ENCODE measurements at places on chromosomes 4 and X.

- no peak for DNase-seq
Measured at GRCh38 chr4:8153441-8153840, 5.2 kb downstream of the ABLIM2 start.

- no peak for DNase-seq
Measured at GRCh38 chrX:54479136-54480111, 16.6 kb downstream of the FGD1 start.

GRCh38 chrX:127879585-127879984 is 172.6 kb downstream of the ACTRT1 start:
- DNase-seq: no peak

DNA sequence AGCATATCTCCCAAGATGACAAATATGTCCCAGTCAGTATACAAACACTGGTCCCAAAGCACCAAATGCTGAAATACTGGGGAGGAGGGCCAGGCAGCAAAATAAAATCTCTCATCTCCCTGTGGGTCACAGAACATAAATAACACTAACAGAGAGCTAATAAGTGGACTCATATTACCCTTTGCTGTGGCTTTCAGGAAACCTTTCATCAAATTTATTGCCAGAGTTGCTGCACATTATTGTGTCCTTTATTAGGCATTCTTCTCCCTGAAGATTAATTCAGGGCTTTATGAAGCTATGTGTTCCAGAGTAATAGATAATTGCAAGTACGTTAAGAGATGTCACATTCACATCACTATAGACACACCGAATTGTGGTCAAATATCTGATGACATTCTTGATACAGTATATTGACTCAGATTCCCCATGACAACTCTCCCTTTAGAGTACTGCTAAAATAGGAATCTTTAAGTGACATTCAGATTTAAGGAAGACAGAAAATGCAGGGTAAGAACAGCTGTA is 124.1 kb upstream of the PRR32 start:
- DNase-seq: no peak

GRCh38 chr4:135368831-135369230 is 1167.2 kb upstream of the PABPC4L start:
- no peak for DNase-seq

DNA sequence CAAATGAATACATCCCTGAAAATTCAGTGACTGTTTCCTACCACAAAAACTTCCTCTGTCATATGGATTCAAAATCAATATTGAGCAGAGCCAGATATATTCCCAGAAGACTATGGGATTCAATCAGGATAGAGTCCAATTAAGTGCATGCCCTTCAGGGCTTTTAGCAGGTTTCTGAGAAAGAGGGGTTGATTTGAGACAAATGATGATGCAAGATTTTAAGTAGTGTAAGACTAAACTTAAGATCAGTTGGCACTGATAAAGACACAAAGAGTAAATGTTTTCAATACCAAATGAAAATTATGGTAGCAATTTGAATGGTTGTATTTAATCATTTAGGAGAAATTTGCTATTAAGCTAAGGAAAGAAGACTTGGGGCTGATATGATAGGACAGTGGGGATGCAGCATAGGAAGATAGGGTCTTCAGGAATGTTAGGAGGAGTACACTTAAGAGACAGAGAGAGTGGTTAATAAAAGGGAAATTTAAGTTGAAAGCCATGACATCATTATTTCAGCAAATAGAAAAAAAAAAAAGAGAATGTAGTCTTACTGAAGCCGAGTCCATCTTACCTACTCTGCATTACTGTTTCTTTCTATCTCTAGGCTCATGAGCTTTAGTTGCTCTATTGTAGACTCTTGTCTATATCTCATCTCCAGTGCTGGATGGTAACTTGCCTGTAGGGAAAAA is 32.0 kb upstream of the XK start:
- no peak for DNase-seq

GRCh38 chrX:103356858-103357257 is 552 bp downstream of the TCEAL9 start:
- DNase-seq: no peak

GRCh38 chr4:10186228-10187214 is 69.9 kb upstream of the WDR1 start:
- no peak for DNase-seq

DNA sequence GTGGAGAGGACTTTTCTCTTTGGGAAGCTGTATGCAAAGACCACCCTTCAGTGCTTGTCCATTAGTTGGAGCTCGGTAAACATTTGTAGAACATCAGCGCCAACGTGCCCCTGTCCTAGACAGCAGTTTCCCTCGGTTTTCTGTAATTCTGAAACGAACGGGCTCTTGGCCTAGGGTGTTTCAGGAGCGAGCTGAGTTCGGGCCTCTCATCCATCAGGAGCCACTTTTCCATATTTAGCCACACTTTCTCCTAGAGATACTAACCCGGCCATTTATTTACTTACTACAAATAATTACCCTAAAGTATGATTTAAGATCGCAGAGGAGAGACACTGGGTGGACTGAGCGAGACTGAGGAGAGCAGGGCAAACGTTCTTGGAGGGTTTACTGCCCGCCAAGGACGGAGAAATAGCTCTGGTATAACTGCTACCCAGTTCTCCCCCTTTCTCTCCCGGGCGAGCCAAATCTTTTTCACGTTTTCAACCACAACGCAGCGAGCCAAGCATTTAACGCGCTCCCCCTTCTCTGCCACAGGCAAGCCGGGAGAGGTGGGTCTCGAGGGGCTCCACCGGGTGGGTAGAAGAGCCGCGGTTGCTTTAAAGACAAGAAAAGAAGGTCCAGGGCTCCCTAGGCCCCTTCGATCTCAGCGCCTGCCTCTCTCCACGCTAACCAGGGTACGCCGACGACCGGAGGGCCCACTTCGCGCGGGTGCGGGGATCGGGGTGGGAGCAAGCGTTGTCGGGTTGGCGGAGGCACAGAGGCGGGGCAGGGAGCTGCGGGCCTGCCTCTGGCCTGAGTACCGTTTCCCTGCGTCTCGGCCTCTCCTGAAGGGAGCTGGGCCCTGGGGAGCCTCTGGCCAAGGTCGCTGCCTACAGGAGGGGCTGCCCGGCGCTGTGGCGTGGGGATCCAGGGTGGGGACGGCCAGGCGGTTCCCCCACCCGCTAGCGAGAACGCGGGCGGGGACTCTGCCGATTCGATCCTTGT is 10.8 kb upstream of the PITX2 start:
- DNase-seq: no peak

DNA sequence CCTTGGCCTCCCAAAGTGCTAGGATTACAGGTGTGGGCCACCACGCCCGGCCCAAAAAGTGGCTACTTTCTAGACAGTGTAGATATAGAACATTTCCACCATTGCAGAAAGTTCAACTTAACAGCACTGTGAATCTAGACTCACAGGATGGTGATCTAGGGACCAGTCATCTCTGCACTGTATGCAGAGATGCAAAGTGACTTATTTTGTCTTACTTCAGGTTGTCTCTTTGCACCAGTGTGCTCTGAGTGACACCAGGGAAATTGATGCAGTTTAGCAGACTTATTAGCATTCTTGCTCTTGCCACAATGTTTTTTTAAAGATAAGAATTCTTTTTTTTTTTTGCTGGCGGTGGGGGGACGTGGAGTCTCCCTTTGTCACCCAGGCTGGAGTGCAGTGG is 12.8 kb upstream of the FOXO4 start:
- no peak for DNase-seq

- no peak for DNase-seq
Measured at GRCh38 chrX:47577424-47577823, 4.8 kb upstream of the TIMP1 start.

DNA sequence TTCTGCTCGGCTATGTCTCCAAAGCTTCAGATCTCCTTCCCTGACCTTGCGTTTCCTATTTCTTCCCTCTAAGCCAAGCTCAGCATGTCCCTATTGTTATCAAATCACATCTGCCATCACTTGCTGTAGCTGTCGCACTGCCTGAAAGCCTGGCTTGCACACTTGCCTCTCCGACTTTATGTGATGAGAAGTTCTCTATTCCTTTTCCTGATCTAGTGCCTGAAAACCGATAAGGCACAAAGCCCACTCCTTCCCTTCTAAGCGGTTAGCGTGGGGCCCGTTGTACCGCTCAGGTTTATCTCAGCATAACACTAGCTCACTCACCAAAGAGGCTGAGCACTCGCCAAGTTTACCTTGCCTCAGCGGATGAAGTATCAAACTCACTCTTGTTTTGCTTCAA is 816 bp downstream of the NMU start:
- DNase-seq: no peak

- no peak for DNase-seq
Measured at GRCh38 chr4:153176938-153177337, 27.3 kb upstream of the TRIM2 start.

DNA sequence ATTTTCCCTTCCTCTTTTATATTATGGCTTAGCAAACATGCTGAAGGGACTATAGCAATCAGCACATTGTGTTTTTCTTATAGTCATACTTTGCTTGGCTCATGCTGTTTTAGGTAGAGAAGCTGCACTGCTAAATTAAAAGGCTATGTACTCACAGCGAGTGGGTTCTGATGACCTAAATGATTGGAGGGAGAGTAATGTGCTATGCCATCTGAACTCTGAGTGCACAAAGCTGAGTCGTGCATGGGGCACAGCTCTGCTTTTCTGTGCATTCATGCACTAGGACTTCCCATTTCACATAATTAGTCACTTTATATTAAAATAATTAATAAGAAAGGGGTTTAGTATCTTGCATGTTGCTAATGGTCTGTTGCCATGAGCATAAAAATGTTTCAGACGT is 132.7 kb upstream of the ADGRL3 start:
- DNase-seq: no peak

GRCh38 chrX:39022106-39022505 is 220.8 kb downstream of the MID1IP1 start:
- no peak for DNase-seq
